Activated naive CD8-positive, alpha-beta T cell treated with anti-CD3 and anti-CD28 coated beads, Interleukin-2, amount 50 U/mL, for 16 hours (primary cell): ENCODE measurements at places on chromosomes 3 and 15.

- DNase-seq: no peak
These were observed 24.3 kb downstream of the HERC1 start for GRCh38 chr15:63809452-63809851.

GRCh38 chr3:121835465-121835801 is 424 bp downstream of the EAF2 start:
- no peak for DNase-seq

DNA sequence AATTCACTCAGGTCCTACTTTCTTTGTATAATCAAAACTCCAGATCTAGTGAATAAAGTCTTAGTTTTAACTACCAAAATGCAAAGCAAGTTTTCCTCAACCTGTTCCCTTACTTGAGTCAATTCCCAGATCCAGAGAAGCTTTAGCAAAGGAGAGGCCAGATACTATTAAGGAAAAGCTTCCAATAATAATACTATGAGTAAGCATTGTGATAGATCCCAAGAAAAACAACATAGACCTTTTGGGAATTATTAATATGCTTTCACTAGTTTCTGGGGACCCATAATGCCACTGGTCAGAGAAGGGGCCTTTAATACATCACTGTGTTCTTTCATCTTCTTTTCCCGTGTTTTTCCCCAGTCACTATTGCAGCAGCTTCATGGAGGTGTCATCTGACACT is 339.9 kb upstream of the CDIN1 start:
- no peak for DNase-seq

DNA sequence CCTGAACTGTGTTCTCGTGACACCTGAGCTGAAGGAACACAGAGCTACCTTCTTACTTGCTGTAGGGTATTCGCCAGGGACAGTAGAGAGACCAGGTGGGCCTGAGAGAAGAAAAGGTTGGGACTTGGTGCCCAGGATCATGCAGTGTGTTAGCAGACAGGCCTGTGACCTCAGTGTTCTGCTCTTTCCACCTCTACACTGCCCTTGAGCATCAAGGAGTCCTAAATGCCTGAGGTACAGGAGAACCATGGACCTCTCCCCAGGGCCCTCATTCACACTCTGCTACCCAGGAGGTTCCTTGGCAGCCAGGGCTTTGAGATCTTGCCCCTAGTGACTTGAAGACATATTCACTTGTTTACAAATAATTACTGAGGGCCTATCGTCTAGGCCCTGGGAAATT is 22.2 kb upstream of the JMJD7 start:
- no peak for DNase-seq

DNA sequence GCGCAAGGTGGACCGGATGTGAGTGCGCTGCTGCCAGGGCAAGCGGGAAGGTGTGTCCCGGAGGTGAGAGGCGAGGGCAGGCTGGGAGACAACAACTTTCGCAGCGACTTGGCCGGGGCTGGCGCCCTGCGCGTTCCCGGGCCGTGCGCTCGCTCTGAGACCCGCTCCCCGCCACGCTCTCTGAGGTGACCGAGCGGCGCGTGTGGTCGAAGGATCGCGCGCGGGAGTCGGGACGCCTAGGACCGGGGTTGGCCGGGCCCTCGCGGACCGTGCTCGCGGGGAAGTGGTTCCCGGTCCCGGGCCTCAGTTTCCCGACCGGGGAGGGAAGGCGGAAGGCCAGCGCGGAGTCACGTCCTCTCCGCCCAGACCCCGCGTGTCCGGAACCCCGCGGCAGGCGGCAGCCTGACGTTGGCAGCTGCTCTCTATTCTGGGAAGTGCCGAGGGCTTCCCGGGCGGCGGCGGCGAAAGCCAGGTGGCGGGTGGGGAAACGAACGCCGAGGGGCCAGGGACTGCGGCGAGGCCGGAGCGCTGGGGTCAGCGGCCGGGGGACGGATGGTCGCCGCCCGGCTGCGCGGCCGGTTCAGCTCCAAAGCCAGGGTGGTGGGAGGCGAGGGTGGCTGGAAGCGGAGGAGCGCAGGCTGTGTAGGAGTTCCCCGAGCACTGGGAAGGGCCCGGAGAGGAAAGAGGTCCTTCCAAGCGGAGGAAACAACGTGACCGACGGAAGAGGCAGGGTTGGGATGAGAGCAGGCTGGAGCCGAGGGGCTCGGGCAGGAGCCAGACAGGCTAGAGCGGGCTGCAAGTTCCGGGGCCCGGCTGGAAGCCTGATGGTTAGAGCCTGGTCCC is 1.0 kb upstream of the IGF2BP2 start:
- DNase-seq: no peak

DNA sequence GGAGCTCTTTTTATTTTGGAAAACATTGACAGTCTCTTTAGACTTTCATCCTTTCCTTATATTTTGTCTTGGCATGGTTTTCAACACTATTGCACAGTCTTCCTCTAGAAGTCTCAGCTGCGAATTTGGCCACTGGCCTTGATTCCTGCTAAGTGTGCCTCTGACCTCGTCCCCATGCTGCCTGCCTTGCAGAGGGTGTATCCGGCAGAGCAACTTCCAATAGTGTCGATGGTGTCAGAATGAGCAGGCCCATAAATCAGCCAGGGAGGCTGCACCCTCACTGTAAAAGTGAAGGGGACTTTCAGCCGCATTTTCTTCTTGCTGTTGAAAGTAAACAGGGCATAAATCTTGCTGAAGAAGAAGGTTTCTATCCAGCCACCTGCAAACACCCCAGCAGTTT is 336.7 kb upstream of the TRIM42 start:
- DNase-seq: no peak

GRCh38 chr3:190017521-190018288 is 103.0 kb downstream of the P3H2 start:
- DNase-seq: no peak

GRCh38 chr3:126573492-126574117 is 14.9 kb upstream of the C3orf22 start:
- DNase-seq: no peak

GRCh38 chr15:60179786-60180391 is 175.8 kb downstream of the FOXB1 start:
- DNase-seq: no peak
